NCI-H1105 treated with DMSO at 0.1 percent for 48 hours (cell line): ENCODE measurements at places on chromosomes 4 and X.

- no peak for DNase-seq
Measured at GRCh38 chr4:3673716-3674478, 92.3 kb upstream of the ADRA2C start.

DNA sequence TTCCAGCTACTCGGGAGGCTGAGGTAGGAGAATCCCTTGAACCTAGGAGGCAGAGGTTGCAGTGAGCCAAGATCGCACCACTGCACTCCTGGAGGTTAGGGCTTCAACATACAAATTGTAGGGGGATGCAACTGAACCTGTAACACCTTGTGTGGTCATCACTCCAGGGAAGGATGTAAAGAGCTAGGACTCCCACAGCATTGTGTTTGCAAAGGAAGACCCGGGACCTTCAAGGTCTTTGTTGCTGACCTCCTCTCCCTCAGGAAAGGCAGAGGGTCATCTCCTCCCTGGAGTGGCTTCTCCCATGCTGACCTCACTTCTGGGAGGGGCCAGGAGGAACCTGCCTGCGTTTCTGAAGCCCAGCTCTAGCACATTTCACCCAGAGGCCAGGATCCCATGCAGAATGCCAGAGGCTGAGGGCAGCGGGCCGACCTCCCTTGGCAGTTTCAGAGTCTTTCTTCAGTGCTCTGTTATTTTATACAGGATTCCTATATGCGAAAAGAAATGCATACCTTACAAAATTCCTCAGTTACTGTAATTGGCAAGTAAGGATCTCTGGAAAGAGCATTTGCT is 80.2 kb downstream of the HTRA3 start:
- no peak for DNase-seq

DNA sequence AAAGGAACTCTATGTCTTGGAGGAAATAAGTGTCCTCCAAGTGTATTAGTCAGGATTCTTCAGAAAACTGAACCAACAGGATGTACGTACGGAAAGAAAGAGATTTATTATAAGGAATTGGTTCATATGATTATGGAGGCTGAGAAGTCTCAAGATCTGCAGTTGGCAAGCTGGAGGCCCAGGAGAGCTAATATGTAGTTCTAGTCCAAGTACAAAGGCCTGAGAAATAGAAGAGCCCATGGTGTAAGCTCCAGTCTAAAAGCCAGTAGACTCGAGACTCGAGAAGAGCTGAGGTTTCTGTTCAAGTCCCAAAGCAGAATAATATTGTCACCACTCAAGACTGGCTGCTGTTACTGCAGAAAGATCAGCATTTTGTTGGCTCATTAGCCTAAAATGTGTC is 65.3 kb upstream of the EFNB1 start:
- no peak for DNase-seq

- no peak for DNase-seq
Measured at GRCh38 chrX:9997524-9997923, 30.4 kb downstream of the CLDN34 start.

DNA sequence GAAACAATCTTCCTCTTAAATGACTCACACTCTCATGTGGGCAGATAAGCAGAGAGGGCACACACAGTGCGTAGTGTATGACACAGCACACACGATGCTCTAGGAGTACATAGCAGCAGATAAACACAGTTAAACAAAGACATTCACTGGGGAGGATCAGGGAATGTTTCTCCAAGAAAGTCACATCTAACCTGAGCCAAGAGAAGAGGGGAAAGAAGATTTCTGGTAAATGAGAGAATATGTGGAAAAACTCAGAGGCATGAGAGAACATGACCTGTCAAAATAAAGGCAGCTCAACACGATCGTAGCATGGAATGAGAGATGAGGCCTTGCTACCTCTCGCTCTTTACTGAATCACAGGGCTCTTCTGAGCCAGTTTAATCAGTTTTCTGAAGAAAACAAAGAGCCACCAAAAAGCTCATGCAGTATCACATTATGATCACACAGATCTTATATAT is 251.0 kb downstream of the ANK2 start:
- no peak for DNase-seq

DNA sequence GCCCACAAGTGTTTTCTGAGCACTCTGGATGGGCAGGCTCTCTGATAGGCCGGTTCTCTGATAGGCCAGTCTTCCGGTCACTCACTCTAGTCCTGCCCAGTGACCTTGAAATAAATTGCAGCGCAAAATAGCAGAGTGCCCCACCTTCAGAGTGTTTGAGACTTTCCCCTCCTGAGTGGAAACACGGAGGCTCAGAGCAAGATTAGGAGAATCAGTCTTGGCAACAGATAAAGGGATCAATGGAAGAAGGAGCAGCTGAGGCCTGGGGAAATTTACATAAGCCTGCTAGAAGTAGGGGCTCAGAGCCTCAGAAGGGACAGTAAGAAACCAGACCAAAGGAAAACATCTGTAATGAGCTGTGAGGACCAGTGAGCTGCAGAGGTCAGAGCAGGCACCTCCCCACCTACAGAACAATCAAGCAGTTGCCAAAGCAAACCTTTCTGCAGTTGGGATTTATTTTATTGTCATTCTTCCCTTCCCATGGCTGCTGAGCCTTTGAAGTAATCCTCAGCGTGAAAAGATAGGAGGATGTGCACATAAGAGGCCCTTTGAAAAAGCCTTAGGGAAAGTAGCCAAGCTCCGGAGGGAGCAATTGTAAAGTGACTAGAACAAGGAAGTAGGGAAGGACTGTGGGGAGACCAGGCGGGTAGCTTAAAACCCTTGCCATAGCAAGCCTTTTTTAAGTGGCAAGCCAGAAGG is 89.1 kb upstream of the TSPAN5 start:
- no peak for DNase-seq
